ENCODE measurements at places on chromosomes 12 and 14.
A peak's percentile ranks its signal among the peaks of the same experiment; 100 is the strongest.

GRCh38 chr14:80456209-80456608, 244.9 kb upstream of the DIO2 start:
- peak; percentile 43 for DNase-seq

GRCh38 chr12:91406920-91407341, 224.3 kb upstream of the DCN start:
- DNase-seq, result no peak

- DNase-seq, result no peak
Measured at GRCh38 chr12:119182701-119183493, 4.2 kb downstream of the HSPB8 start.

- no peak for DNase-seq
Measured at GRCh38 chr12:52005903-52006703, 643 bp upstream of the TAMALIN start.

- no peak for DNase-seq
Measured at GRCh38 chr12:131217024-131217586, 263.4 kb downstream of the ADGRD1 start.

DNA sequence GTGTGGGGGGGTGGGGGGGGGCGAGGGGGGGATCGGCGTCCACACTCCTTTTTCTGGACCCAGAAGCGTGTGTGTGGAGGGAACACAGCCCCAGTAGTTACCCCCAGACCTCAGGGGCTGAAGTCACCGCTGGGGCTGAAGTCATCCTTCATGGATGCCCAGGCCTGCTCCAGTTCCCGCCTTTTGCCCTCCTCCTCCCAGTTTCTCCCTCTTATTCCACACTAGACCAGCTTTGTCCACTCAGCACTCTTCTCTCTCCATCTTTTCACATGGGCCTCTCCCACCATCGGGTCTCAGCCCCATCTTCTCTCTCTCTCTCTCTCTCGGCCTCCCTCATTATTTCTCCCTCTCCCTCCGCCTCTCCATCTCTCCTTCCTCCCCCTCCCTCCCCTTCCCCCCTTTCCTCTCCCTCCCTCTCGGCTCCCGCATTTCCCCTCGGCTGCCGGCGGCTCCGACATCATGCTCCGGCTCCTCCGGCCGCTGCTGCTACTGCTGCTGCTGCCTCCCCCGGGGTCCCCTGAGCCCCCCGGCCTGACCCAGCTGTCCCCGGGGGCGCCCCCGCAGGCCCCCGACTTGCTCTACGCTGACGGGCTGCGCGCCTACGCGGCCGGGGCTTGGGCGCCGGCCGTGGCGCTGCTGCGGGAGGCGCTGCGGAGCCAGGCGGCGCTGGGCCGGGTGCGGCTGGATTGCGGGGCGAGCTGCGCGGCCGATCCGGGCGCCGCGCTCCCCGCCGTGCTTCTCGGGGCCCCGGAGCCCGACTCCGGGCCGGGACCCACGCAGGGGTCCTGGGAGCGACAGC, at the start of gene P3H3:
Gene P3H3, plus strand, starts transcription at position 426 of the 799 bp plus-strand sequence. Its CDS starts 34 bp downstream, at position 460.
- no peak for DNase-seq

DNA sequence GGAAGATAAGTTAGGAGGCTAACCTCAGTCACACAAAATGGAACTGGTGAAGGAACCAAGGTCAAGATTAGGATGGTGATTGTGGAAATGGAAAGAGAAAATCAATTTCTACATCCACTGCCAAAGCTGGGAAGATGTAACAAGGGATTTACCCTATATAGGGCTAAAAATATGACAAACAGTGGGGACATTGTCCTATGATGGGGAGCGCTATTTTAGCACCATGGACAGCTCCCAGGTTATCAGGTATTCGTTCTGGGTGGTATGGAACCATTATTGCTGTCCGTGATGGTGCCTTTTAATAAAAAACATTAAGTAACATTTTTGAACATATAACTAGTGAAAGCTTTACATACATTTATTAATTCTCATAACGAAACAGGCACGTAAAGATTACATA, 124.0 kb downstream of the NDUFA12 start:
- DNase-seq, result no peak

DNA sequence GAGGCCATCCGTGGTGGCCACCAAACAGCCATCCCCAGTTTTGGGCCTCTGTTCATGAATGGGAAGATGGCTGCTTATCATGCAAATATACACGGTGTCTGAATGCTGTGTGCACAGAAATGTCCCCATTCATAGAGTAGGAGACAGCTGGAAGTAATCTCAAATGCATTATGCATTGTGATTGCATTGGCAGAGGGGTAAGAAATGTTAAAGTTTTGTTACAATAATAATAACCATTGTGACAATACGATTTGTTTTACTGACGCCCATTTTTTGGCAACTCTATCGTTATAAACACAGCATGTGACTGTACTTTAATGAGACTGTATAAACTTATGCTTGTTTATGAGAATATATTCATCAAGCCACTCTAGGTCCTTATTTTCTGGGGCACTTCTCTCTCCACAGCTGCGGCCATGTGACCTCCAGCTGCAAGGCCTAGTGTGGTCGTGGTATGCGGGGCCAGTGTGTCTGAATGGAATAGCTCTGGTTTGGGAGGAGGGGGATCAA, 474.3 kb downstream of the VRK1 start:
- DNase-seq, result no peak

DNA sequence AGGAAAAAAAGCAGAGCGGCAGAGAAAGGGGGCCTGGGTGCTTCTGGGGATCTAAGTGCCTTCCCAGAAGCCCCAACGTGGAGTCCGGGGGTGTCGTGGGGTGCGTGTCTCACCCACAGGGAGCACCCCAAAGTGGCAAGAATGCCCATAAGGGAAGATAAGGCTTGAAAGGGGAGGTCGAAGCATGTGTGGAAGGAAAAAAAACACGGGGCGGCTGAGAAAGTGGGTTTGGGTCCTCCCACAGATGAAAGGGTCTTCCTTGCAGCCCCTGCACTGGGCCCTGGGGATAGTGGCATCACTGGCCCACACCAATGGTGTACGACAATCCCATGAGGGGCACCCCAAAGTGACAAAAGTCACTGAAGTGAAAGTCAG, 275.5 kb downstream of the ALG10 start:
- no peak for DNase-seq

- DNase-seq, result no peak
Measured at GRCh38 chr14:104844306-104845032, 20.6 kb upstream of the CEP170B start.

GRCh38 chr12:105839629-105840127, 299.1 kb downstream of the NUAK1 start:
- DNase-seq, result no peak

GRCh38 chr12:26872625-26873024, 39.6 kb upstream of the ITPR2 start:
- DNase-seq, result no peak

DNA sequence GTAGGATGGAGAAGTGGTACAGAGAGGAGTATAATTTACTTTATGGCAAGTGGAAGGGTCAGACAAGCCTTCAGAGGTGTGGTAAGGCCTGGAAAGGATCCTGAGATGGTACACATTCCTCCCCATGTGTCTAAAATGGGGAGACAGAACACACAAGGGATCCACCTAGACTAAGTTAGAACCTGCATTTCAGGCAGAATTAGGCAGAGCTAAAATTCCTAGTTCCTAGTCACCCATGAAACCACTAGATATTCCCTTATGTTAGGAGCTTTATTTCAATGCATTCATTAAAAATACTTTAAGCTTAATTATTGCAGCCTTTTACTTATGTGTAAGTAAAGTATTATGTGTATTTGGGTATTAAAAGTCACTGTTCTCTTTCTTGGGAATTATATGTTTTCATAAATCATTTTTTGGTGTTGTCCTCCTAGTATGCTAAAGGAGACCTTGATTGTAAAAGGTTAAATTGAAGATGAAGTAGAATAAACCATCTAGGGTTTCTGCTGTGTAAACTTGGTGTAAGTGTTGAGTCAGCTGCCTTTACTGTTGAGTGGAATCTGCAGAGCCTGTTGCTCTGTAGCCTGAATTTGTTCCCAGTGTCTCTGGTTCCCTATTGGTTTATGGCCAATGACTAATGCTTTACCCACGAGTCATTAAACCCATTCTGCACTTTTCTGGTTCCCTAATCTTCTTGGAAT, 423.2 kb downstream of the ATP23 start:
- DNase-seq, result peak; percentile 98

- DNase-seq, result no peak
Measured at GRCh38 chr14:85186082-85186481, 343.9 kb upstream of the FLRT2 start.

DNA sequence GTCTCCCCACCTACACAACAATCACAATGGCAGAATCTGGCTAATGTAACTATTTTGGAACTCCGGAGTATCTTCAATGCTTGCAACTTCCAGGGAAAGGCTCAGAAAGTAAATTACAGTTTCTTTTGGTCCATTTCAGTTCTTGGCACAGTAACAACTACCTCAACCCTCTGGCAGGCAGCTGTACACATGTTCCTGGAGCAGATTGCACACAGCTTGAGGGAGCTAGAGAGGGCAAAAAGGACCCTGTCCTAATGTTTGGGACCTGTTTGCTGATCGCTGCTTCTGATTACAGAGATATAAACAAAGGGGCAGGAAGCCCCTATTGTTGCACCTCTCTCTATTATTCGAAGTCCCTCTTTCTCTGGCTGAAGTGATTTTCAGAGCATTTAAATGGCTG, 35.2 kb upstream of the SLC38A1 start:
- no peak for DNase-seq

DNA sequence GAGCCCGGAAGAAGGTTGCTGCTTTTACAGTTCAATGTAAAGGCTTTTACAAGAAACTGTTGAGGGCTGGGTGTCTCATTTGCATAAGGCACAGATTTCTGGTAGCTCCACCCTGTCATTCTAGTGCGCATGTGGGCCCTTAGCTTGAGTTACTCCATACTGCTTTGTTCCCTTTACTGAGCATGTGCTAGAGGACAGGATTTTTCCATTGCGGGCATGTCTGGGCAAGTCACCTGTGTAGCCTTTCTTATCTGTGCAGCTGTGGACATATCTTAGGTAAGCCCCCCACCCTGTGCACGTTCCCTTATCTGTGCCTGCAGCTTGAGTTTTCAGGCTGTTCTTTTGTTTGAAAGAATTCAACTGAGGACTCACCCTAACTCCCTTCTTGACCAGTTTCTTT, 56.2 kb upstream of the ARHGAP5 start:
- no peak for DNase-seq

DNA sequence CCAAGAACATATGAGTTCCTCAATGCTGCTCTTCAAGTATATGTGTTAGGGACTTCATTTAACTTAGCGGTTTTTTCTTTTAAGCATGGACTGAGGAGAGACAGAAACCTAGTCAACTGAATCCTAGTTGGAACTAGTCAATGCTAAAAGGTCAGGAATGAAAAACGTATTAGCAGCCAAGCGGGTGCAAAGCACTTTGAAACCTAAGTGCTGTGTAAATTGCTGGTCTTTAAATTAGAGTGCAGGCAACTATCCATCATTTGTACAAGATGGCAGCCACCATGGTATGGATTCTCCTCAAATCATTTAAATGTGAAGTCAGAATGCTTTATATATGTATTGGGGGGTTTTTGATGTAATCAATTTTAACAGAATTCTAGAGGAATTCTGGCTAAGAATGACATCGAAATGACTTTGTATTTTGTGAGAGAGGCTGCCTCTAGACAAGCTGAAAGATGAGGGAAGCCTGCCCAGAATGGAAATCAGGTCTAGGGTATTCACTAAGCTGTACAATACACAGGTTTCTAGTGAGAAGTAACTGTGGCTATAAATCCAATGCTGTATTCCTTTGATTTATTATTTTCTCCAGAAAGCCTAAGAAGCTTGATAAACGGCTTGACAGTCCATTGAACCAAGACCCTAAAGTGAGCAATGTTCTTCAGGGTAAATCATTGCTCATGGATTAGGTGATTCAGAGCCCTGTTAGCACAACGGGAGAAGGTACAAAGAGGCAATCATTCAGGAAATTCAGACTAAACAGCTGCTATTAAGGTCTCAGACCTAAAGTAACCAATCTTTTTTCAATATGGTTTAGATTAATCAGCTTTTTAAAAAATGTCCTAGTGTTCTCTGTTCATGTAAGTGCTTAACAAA, 198.8 kb downstream of the ANO2 start:
- DNase-seq, result no peak

Measured in AG09309 (cell line).